ENCODE measurements at places on chromosomes 7 and 10.

GRCh38 chr10:86163522-86164173 is 202.9 kb downstream of the GRID1 start:
- DNase-seq = no peak

GRCh38 chr10:78764846-78765430 is 303.8 kb upstream of the ZMIZ1 start:
- no peak for DNase-seq

DNA sequence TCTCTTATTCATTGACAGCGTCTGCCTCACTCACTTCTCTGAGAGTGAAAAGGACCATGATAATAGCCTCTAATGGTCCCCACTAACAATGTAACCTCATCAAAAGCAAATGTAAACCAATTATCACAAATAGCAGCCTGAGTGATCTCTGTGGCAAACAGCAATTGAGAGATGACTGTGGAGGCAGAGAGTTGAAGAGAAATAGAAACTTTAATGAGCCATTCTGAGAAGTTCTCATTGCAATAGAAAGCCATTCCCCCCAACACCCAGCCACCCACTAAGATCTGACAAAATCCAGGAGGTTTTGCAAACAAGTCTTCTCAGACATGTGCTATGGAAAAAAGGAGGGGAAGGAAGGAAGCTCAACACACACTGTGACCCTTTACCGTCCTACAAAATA is 44.2 kb upstream of the RNF148 start:
- no peak for DNase-seq

DNA sequence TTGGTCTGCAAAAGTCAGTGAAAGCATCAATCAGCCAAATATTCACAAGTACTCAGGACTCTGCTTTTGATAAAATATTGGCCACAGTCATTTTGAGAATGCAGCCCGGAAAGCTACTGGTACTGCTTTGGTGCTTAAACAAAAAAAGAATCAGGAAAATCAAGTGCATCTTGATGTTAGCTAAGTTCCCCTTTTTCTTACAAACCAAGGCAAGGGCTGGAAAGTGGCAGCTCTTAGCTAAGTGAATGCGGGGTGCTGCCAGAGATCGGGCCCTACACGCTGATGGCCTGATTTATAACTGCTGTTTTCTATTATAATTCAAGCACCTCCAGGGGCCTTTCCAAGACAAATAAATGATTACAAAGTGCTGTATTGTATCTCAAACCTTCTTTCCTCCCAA is 136.8 kb upstream of the MGMT start:
- no peak for DNase-seq

DNA sequence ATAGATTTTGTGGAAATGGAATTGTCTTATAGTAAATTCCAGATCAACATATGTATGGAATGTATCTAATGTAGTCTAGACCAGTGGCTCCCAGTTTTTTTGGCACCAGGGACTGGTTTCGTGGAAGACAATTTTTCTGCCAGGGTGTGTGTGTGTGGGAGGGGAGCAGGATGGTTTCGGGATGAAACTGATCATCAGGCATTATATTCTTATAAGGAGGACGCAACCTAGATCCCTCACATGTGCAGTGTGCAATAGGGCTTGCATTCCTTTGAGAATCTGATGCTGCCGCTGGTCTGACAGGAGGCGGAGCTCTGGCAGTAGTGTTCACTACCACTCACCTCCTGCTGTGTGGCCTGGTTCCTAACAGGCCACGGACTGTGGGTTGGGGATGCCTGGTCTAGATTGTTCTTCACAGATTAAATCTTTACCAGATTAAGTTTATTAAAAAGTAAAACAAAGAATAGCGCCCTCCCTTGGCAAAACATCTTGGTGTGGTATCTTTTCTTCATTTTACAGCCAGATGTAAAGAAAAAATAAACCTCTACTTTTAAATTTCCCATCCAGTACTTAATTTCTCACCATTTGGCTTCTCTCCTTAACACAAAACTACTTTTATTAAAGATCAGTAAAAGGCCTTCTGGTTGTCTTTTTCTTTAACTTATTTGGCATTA is 48.4 kb downstream of the SEPTIN7 start:
- no peak for DNase-seq

- no peak for DNase-seq
Observed at GRCh38 chr7:50779427-50779826, 3.3 kb downstream of the GRB10 start.

DNA sequence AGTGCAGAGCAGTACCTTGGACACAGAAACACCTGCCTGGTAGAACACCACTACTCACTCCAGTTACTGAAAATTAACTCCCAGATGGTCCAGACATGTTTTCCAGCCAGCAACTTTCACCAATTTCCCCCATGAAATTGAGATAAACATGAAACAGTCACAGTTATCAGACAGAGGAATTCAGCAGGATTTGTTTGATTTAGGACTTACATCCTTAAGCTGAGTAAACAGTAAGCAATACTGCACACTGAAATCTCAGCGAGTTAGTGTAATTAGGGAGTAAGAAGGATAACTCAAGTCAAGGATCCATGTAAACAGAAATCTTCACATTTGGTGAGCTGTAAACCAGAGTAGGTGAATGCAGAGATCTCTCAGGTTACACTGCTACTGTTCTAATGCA is 353.5 kb downstream of the ELMO1 start:
- no peak for DNase-seq

DNA sequence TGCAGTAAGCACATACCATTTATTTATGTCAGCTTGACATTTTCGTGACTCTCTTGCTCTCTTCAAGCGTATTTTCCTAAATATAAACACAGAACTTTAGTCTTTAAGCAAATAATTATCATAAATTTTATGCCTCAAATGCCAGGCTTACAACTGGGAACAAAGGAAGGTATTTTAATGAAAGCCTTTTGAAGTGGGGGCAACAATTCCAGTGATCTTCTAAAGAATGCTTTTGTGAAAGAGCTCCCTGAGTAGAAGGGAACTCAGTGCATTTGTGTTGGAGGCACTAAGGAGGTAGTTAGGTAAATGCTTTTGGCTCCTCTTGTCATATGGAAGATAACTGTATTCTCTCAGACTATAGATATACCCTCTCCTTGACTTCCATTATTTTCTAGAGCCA is 104.9 kb downstream of the VPS50 start:
- DNase-seq = no peak

GRCh38 chr10:119113751-119114732 is 10.1 kb downstream of the DENND10 start:
- no peak for DNase-seq

DNA sequence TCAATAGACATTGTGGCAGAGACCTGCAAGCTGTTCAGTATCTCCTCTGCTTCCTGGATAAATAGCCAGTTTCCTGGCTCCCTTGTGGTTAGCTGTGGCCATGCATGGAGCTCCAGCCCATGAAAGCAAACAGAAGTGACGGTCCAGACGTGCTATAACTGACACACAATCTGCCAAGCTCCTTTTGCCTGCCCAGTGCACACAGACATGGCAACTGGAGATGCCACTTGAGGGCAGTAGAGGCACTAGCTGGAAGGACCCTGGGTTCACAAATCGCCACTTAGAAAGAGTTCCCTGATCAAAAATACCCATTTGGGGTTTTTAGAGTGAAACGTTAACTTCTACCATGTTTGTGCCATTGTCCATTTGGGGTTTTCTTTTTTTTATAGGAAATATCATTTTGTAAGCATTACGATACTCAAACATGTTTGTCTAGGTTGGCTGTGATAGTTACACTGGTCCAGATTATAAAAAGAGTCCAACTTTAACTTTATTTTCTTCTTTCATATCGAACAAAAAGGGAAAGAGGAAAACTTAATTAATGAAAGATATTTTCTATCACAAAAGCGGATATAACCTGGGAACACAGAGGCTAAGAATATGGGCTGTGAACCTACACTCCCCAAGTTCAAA is 31.3 kb downstream of the KIN start:
- no peak for DNase-seq

- DNase-seq = peak; percentile 52
Observed at GRCh38 chr7:77759294-77759889, 38.8 kb downstream of the TMEM60 start.

GRCh38 chr7:139948587-139949335 is 114.0 kb downstream of the PARP12 start:
- no peak for DNase-seq

GRCh38 chr10:101956117-101956516 is 99.9 kb downstream of the ARMH3 start:
- DNase-seq = no peak

- DNase-seq = peak; percentile 23
Observed at GRCh38 chr7:92834507-92835260, 1.7 kb downstream of the CDK6 start.

DNA sequence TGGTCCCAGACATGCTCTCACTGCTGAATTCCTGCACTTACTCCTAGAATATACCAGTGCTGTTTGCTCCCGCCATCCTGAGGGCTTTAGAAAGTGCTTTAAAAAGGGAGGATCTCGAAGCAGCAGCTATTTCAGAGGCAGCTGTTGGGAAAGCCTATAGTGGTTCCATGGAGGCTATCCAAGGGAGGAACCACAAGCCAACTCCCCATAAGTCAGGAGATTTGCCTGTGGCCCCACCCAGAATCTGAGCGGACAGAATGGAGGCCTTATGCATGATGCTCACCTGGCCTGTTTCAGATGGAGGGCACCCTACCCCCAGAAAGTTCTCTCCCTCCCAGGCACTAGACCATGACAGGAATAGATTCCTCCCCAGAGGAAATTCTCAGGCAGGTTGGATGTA is 2.3 kb upstream of the KCNIP2 start:
- DNase-seq = no peak

DNA sequence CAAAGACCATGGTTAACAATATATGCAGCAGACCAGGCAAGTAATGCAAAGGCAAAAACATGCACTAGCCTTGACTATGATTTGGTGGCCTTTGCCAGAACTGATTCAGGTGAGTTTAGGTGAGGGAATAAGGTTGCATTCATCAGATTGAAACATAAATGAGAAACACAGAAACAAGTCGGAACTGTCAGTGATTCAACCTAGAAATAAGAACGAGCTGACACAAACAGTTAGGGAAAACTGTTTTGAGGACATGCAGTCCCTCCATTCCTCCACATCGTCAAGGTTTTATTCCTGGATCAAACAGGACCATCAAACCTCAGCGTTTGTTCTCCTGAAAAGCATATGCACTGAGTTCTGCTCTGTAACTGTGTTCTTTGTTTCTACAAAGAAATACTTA is 1.8 kb downstream of the ZNF248 start:
- DNase-seq = no peak

DNA sequence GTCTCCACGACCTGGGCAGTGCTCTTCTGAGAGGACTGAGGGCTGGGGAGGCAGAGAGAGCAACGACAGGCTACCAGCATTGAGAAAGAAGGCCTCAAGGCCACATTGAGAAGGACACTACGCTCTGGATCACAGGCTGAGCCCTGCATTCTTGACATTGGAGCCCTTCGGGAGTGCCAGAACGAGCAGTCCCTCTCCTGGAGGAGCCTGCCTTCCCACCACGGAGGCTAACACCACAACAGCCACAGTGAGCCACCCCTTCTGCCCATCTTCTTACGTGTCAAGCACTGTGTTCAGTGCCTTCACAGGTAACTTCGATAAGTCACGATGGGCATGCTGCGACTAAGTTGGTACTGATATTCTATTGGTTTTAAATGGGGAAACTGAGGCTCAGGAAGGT is 267.8 kb downstream of the RPS24 start:
- DNase-seq = no peak

GRCh38 chr7:47568547-47568946 is 13.4 kb downstream of the TNS3 start:
- DNase-seq = no peak

GRCh38 chr7:143434660-143435059 is 8.6 kb upstream of the TAS2R60 start:
- no peak for DNase-seq

GRCh38 chr7:129227646-129228578 is 3.1 kb downstream of the AHCYL2 start:
- no peak for DNase-seq

DNA sequence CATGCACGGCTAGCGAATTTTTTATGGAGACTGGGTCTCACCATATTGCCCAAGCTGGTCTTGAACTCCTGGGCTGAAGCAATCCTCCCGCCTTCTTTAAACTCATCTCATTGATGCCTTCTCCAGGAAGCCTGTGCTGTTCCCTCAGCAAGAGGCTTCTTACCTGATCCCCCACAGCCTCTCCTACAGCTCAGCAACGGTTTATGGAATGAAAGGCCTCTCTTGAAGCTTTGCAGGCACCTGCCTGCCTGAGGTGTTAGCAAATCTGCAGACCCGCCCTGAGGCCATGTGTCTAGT is 468 bp upstream of the TRIM56 start:
- DNase-seq = no peak

DNA sequence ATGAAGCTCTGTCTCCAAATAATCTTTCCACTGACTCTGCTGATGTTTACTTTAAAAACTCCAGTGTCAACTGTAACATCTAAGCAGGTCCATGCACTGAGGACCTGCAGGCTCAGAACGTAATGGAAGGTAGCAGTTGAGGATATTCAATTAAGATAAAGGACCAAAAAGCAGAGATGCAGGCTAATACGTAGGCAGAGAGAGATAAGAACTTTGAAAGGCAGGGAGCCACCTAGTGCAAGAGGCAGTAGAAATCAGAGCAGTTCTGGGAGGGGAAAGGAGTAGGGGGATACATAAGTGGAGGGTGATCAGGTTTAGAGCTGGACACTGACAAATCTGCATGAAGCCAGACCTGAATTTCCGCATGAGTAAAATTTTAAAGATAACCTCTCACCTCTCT is 114.5 kb upstream of the POM121L12 start:
- no peak for DNase-seq

- no peak for DNase-seq
Observed at GRCh38 chr7:144995495-144995894, 159.6 kb upstream of the TPK1 start.

- no peak for DNase-seq
Observed at GRCh38 chr7:138565071-138565450, 105.0 kb downstream of the TRIM24 start.

DNA sequence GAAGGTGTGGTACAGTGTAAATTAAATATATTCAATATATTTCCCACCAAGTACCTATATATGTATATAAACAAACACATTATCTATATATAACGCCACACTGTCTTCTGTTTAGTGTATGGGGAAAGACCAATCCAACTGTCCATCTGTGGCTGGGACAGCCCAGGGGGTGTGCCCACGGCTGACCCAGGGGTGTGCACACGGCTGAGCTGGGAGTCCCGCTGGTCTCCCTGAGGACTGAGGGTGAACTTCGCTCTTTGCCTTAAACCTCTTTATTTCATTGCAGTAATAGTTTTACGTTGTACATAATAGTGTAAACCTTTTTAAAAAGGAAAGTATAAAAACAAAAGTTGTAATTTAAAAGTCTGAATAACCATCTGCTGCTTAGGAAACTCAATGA is 6.3 kb downstream of the EN2 start:
- DNase-seq = no peak

DNA sequence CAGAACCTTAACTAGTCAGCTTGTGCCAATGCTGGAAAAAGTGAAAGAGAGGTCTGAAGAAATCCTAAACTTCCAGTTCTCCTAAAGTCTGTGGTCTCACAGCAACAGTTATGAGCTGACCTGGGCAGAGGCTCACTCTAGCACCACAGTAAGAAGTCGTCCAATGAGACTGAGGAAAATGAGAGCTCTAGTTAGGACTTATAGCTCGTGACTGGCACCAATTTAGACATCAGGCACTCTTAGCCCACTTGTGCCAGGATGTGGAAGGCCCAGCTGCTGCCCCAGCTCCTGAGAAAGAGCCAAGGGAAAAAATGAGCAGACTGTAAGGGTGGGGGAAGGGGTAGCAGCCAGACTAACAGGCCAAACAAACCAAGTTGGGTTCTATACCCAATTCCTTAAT is 7.6 kb downstream of the MMS19 start:
- no peak for DNase-seq
